SHP77 treated with DMSO at 0.1 percent for 48 hours (cell line): ENCODE measurements at places on chromosomes 5 and 9.

DNA sequence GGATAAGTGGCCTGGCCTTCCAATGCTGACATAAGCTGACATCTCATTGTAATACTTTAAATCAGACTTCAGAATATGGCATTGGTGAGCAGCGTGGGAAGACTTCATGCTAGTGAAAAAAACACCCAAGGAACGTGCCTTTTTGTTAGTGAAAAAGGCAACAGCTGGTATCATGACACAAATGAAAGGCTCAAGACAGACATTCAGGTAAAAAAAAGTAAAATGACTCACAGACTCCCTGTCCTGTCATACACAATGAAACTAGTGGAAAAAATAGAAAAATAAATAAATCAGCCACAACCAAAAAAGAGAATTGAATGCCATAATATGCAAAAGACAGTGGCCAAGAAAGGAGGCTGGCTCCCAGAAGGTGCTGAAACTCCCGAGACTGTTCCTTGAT, 24.4 kb upstream of the PPP1R2B start:
- DNase-seq, result no peak

DNA sequence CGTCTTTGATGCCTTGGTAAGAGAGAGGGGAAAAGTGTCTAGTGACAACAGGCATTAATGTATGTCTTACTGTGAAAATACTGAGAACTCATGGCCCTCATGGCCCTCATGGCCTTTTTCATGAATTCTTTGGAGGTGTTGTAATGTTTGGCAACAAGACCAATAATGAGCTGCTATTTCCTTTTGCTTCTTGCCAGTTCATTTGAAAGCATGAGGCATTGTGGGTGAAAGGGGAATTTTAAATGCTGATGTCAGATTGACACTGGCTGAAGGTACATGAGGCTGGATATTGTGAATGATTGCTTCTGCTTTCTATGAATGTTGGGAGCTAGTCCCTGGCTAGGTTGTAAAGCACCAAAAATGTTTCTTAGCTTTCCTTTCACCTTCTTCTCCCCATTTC, 79.2 kb downstream of the DOCK2 start:
- no peak for DNase-seq

DNA sequence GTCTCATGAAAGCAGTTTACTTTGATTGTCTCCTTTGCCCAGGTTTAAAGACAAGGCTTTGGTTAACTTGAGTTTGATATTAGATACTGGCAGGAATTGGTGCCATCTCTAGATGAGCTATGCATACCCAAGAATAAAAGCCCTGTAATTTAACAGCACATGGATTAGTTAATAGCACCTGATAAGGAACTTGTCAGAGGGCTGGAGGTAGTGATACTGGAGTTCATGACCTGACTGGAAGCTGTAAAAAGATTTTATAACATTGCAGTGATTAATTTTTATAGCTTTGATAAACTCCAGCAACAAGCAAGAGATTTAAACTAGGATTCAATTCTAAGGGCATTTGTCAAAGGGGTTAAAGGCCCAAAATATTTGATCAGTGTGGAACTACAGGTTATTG, 34.9 kb upstream of the SYK start:
- DNase-seq, result no peak

DNA sequence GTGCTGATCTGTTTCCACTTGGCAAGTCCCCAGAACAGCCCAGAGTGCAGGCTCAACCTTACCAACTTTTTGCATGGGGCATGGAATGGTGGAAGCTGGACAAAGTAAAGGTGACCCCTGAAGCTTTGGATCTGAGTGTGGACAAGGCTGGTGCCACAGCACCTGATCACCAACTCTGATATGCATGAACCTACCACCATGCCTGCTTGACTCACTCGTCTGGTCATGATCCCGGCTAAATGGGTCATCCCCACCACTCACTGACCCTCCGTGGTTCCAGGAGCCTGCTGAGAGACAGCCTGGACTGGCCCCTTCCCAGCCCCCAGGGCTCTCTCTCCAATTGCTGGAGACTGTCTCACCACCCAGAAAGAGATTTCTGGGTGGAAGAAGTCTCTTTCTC, 14.4 kb upstream of the SLC22A4 start:
- DNase-seq, result no peak

DNA sequence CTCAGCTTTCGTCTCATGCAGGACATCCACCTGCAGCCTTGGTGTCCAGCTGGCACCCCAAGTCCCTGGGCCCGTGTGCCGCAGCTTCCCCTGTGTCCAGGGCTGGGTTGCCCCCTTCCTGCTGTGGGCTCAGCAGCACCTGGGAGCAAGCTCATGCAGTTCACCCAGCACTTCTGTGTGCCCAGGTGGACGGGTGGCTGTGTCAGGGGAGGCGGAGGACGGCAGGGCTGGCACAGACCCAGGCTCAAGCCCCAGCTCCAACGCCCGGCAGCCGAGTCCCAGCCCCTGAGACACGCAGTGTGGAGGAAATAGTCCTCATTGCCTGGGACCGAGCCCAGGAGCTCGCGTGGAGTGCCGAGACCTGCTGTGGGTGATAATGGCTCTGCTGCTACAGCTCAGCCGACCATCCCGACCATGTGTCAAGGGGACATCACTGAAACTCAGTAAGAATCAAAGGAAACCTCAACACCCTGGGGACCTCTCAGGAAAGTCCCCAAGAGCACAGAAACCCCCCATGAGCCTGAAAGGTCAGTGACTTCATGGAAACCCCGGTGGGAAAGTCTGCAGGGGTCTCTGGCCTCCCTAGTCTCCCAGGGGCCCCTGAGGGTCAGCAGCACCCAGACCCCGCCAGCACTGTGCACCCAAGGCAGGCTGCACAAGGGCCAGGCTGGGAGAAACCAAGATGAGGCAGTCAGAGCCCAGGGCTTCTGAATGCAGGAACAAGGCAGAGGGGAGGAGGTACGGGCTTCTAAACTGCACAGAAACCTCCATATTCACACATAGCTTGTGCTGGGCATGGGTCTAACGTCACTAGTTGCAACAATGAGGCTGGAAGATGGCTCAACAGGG, 38.8 kb downstream of the LPCAT1 start:
- DNase-seq, result no peak

GRCh38 chr5:24899180-24899579, 254.4 kb upstream of the CDH10 start:
- no peak for DNase-seq

DNA sequence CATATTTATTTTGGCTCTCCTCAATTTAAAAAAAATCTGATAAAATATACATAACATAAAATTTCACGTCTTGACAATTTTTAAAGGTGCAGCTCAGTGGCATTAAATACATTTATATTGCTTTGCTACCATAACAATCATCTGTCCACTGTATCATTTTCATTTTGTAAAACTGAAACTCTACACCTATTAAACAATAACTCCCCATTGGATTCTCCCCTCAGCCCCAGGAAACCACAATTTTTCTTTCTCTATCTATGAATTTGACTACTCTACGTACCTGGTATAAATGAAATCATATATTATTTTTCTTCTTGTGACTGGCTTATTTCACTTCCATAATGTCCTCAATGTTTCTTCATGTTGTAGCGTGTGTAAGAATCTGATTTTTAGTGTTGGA, 563.5 kb downstream of the PRR16 start:
- DNase-seq, result no peak
